ENCODE measurements at places on chromosomes 3 and 15.

GRCh38 chr3:165194511-165195240 lies 1.5 kb downstream of the SLITRK3 start:
- DNase-seq = no peak

GRCh38 chr15:74343127-74343796 lies 24.2 kb downstream of the CYP11A1 start:
- DNase-seq = no peak

- DNase-seq = peak; percentile 76
These were observed 1.8 kb upstream of the RPP25 start for GRCh38 chr15:74958320-74958907.

DNA sequence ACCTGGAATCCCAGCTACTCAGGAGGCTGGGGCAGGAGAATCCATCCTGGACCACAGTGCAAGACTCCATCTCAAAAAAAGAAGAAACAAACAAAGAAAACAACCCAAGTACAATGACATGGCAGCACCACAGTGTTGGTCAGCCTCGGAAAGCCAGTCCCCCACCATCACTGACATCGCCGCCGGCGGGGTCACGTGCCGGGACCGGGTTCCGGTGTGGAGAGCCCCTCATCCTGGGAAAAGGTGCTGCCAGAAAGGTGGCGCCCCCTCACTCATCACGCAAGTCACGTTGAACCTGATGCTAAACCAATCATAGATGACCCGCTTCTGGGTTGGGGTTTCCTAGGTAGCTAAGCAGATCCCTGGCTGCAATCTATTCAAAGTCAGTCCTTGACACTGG lies 17.8 kb downstream of the QRICH1 start:
- no peak for DNase-seq

DNA sequence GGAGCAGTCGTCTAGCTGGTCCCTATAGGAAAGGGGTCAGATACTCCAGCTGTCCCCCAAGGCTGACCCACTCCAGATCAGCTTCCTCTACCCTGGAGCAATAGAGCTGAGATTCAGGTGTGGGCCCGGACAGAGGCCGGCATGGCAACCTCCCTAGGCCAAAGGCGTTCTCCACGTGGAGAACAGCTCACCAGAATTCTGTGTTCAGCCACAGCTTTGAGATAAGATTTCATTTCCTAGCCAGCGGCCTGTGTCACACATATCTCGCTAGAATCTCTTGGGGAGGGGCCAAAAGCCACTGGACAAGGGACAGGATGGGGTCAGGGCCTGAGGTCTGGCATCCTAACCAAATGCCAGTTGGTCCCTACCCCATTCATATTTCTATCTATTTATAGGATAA lies 20.1 kb downstream of the SRGAP3 start:
- no peak for DNase-seq

DNA sequence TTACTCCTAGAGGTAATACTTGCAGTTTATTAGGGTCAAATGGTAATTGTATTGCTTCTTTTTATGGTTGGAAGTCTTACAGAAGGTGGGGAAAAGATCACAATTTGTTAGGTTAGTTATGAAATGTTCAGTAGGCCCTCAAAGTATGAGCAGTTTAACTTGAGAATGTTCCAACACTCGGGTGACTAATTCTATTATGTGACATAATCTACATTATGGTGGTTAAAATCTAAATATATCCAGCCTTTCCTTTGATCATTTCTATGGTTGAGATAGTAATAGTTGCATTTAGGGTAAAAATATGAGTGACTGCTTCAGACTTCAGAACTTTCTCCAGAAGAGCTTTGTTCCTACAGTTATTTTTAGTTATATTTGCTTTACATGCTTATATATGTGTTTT lies 19.6 kb upstream of the FBXO22 start:
- DNase-seq = no peak

DNA sequence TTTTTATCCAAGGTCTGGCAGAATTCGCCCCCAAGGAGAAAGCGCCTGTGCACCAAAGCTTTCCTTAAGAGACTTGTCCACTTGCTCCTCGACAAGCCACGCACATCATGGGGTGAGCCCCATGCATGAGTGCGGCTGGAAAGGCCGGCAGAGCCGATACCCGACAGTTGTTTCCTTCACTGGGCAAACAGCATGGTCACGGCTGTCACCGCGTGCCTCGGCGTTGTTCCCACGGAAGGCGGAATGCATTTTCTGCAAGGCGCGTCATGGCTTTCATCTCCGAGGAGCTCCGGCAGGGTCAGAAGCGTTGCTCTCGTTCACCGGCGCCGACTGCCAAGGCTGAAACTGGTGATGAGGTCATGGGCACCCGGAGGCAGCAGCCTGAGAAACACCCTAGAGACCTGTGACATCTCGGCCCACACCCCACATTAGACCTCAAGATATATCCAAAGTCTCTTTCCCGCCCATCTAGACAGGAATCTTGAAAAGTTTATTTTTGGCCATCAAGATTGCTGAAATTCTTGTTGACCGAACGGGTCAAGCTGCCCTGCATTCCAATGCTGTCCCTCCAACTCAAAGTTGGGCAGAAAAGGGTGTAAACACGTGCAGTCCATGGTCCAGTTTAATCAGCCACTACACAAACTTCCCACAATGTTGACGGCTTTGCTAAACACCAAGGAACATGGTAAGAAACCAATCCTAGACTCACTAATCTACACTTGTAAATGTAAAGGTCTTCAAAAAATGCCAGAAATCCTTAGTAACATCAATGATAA lies 604 bp upstream of the TJP1 start:
- DNase-seq = peak; percentile 84

DNA sequence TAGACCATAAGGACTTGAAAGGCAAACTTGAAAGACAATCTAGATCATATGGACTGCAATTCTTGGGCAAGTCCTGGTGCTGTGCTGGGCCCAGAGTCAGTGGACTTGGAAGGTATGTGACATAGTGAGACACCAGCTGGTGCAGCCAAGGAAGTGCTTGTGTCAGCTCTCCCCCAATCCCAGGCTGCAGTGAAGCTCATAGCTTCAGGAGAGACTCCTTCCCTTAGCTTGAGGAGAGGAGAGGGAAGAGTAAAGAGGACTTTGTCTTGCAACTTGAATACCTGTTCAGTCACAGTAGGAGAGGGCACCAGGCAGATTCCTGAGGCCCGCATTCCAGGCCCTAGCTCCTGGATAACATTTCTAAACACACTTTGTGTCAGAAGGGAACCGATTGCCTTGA lies 127.4 kb upstream of the ZPLD1 start:
- DNase-seq = peak; percentile 21

GRCh38 chr3:107269136-107269535 lies 108.1 kb upstream of the CCDC54 start:
- no peak for DNase-seq

DNA sequence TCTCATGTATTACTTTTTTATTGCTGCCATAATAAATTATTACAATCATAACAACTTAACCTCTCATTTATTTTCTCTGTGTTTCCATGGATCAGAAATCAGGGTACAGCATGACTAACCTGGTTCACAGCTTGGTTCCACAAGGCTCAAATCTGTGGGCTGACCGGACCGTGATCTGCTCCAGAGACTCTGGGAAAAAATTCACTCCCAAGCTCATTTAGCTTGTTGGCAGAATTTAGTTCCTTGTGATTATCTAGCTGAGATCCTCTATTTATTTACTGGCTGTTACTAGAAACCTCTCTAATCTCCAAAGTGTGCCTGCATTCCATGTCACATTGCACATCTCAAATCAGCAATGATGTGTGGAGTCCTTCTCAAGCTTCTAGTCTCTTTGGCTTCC lies 386.6 kb downstream of the DIPK2A start:
- no peak for DNase-seq

DNA sequence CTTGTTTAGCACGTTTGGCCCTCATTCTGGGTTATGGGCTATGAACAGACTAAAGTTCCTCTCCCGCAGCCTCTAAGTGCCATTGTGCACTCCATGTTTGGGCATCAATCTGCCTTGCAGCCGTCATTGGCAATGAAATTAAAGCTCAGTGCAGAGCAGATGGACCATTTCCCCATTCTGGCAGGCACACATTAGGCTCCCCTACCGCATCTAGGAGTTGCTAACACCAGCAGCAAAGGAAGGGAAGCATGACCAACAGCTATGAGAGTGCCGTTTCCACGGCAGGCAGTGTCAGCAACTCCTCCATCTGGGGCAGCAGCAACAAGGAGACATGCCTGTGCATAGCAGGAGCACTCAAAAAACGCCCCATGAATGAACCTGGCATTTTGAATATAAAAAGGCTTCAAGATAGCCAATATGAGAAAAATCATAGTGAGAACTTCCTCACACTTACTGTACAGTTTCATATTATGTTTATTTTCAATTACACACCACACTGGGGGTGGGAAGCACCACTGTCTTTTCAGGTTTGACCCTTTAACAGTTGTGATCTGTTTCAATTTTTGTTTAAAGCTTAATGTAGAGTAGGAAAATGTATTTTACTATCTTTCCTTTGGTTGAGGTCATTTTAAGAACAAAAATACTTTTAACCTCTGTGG lies 218.7 kb downstream of the KCNMB2 start:
- DNase-seq = no peak

- DNase-seq = no peak
These were observed 38.5 kb upstream of the DNAJC13 start for GRCh38 chr3:132378846-132379245.

GRCh38 chr3:173584838-173585831 lies 187.6 kb downstream of the NLGN1 start:
- DNase-seq = no peak

DNA sequence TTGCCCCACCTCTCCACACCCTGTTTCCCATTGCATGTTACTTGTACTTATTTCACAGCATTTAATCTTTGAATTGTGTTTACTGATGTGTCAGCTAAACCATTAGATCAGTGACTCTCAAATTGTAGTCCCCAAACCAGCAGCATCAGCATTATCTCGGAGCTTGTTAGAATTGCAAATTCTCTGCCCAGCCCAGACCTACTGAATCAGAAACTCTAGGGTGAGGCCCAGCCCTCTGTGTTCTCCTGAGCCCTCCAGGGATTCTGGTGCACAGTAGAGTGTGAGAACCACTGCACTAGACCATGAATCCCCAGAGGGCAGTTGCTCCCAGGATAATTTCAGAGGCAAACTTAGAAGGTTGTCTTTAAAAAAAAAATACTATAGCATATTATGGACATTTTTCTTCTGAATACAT lies 13.0 kb downstream of the PLD1 start:
- DNase-seq = no peak

DNA sequence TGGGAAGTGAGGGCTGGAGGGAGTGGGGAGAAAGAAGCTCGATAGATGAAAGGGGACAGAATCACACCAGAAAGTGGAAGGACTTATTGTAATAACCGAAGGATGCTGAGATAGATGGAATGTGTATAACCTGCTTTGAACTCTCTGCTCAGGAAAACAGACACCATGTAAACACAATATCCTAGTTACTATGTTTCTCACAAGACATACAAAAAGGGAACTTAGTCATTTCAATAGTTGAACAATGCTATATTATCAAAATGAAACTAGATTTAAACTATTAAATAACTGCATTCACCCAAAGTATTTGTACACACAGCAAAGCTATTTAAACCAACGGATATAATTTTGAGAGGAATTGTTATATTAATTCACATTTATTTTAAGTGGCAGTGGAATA lies 108.3 kb upstream of the GADL1 start:
- DNase-seq = no peak

DNA sequence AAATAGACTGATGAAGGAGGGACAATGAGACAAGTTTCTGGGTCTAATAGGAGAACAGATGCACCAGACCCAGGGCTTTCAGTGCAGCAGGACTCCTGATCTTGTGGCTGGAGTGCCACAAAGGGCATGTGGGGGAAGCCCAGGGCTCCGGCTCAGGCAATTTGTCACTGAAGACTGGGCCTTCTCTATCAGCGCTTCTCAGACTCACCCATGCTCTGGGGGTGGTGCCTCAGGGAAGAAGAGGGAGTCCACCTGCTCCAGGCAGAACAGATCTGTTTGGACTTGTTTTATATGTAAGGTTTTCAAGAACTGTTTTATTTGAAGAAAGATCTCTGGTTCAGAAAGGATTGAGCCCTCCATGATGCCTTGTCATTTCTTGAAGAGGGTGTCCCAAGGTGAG lies 112.4 kb upstream of the TLE3 start:
- DNase-seq = no peak

DNA sequence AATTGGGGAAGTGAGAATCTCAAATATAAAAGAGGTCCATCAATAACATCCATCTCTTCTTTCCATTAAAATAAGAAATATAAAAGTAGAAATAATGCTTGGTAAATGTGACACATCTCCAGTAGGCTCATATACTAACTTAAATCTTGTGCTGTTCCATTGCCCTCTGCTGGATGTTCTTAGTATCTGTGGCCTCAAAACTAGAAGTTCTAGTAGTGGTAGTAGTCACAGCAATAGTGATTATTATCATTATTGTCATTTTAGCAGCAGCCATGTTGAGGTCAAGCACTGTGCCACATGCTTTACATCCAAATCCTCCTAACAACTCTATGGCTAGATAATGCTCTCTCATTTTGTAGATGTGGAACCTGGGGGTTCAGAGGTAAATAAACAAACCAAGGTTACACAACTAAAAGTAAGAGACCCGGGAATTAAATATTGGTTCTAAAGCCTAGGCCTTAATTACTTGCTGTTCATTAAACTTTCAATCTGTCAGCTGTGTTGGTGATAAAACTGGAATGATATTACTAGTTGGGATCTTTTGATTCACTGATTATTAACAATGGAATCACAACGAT lies 20.2 kb upstream of the BTLA start:
- DNase-seq = peak; percentile 86

DNA sequence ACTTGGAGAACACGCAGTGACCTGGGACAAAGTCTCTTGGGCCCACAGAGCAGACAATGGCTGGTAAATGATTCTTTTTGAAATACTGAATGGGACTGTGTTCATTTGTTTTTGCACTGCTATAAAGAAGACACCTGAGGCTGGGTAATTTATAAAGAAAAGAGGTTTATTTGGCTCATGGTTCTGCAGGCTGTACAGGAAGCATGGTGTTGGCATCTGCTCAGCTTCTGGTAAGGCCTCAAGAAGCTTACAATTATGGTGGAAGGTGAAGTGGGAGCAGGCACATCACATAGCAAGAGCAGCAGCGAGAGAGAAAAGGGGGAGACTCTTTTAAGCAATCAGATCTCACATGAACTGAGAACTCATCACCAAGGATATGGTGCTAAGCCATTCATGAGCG lies 321.6 kb downstream of the THSD4 start:
- DNase-seq = no peak

GRCh38 chr15:80401456-80401855 lies 2.7 kb upstream of the ARNT2 start:
- no peak for DNase-seq
